ENCODE measurements at places on chromosomes 7 and 10.

- no peak for DNase-seq
Measured at GRCh38 chr7:139895141-139895829, 66.2 kb downstream of the TBXAS1 start.

DNA sequence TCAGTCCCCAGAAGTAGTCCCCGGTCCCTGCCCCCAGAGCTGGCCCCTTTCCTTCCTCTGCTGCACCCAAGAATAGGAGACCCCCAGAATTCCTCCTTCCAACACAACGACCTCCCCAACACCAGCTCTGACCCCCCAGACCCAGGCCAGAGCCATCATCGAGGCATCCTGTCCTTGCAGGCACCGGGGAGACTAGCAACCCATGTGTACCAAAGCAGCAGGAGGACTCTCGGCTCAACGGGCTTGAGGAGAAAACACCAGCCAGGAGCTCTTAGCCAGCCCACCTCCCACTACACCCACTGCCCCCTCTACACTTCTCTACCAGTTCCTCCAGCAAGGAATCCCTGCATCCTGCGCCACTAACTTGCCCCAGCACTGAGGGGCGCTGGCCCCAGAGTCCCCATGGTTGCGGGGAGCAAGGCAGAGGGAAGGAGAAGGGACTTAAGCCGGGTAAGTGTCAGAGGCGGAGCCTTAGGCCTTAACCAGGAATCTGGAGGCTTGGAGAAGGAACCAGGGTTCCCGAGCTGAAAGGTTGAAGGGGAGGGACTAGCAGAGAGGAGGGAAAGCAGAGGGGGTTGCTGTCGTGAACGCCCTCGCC lies 3.9 kb downstream of the GRID1 start:
- DNase-seq, result no peak

DNA sequence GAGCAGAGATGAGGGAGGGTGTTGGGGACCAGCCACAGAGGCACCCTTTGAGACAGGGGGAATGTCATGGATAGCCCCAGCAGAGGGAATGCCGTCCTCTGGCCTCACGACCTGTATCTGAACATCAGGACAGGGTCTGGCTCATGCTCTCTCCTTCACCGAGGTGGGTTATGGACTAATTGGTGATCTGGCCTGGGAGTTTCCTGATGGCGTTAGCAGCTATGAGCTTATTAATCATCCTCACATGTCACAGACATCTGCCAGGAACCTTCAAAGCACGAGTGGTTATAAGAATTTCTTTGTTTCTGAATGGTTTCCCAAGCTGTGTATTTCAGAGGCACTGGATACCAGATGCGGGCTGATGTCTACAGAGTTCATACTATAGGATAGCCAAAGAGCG lies 6.9 kb downstream of the CPA4 start:
- DNase-seq, result no peak

- no peak for DNase-seq
Measured at GRCh38 chr10:72483471-72483870, 128.8 kb upstream of the DNAJB12 start.

GRCh38 chr10:110629680-110630191 lies 14.4 kb upstream of the RBM20 start:
- DNase-seq, result no peak

Data from stimulated activated CD4-positive, alpha-beta T cell treated with anti-CD3 and anti-CD28 coated beads, Interleukin-1b, Interleukin-23, amount 100 ng/mL, for 1 hour (primary cell).